ENCODE measurements at places on chromosomes 2 and 18.

DNA sequence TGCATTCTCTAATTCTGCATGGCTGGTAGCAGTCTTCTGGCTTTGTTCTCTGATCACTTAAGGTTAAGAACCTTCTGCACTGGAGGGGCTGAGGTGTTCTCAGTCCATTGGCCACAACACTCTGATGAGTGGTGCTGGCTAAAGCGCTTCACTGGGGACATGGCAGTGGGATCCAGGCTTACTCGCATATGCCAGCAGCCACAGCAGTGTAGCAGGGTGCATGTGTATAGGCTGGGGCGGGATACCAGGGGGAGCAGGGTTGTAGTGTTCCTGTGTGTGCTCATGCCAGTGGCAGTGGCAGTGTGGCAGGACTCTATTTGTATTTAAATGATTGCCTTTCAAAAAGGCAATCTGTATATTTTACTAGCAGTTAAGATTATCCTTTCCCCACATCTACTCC is 11.1 kb upstream of the TACR1 start:
- DNase-seq: no peak

DNA sequence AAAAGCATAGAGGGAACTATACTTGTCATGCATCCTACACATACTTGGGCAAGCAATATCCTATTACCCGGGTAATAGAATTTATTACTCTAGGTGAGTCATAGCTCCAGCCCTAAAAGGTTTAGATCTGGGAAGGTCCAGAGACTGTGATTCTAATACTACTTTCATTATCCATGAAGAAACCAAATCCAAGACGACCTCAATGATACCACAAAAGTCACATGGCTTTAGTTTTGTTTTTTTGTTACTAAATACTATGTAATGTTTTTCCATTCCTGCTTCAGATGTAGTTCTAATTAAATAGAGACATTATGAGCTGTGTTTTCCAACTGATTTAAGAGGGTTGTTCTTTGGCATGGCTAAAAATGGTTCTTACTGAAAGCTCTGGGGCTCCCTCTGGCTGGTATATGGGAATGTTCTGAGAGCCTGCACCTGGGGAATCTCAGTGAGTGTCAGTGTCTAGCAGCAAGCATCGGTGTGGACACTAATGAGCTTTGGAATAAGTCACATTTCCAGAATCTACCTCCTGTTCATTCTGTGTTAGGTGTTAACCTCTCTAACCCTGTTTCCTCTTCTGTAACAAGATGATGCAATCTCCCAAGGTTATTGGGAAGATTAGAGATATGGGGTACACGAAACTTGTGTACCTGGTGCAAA is 20.5 kb upstream of the IL1RL2 start:
- no peak for DNase-seq

GRCh38 chr2:12271589-12271984 is 445.1 kb upstream of the TRIB2 start:
- no peak for DNase-seq

DNA sequence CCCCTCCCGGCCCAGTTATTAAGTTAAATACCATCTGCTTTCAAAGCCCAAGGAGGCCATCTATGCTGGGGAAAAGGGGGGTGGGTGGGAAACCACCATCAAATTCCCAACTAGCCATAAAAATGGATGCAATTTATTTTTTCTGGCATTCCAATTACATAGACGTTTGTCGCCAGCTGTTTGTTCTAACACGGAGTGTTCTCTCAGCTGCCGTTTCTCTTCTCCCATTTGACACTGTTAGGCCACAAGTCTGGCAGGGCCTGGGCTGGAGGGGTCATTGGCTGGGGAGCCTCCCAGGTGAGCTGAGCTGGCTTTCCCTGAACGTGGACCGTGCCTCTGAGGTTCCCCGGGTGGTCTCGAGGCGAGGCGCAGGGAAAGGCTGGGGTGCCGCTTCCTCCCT is 16.6 kb downstream of the ATOH8 start:
- DNase-seq: no peak

GRCh38 chr2:216636551-216637450 is 3.6 kb downstream of the IGFBP2 start:
- DNase-seq: peak; percentile 93

GRCh38 chr2:145797692-145798091 is 1277.8 kb upstream of the ZEB2 start:
- no peak for DNase-seq

GRCh38 chr18:21741312-21741561 is 645 bp downstream of the MIB1 start:
- no peak for DNase-seq

GRCh38 chr2:12776521-12776961 is 59.8 kb downstream of the TRIB2 start:
- DNase-seq: no peak

DNA sequence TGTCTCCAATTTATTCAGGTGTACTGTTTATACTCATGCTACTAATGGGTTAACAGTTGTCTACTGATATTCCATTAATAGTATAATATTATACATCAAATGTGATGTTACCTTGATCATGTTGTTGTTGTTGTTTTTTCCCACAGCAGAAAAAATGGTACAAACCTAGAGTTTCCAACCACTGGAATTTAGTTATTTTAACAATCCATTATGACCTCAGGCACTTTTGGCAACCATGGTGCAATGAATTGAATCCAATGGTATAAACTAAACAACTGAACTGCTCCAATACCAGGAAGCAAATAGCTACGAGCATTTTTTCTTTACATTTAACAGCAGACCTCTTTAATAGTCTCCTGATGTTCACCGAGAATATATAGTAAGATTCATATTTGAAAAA is 31.0 kb upstream of the C2orf66 start:
- DNase-seq: no peak

GRCh38 chr2:204727368-204727767 is 182.1 kb downstream of the PARD3B start:
- DNase-seq: no peak

DNA sequence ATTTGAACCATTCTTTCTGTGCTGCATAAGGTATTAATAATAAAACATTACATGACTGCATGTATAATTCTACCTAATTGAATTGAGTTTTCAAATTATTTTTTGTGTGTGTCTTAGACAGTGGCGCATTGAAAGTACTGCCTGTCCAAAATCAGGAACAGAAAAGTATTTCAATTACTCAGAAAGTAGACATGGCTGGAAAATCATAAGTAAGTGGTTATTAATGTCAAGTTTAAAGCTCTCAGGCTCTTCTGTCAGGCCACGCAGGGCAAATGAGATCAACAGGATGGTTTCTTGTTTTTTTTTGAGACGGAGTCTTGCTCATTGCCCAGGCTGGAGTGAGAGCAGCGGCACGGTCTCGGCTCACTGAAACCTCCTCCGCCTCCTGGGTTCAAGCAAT is 32.4 kb upstream of the DARS1 start:
- no peak for DNase-seq

DNA sequence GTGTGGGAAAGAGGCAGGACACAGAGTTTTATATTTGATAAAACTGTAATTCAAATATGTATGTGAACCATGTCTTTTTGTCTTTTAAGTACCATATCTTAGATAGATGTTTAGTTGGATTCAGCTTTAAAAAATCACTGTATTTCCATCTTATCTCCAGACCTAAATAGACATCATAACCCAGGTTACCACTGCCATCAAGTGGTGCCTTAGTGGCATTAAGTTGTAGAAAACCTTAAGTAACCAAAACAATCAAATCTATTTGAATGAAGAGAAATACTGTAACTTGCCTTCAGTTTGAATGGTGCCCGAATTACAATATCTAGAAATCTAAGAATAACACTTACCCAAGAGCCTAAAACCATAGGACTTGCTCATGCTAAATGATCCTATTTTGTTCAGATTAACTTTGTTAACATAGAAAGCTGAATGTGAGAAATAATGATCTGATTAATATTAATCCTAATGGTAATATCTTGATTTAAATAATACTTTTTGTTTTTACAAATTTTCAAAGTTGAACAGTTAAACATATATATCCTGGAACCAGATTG is 92.5 kb upstream of the MAP2 start:
- no peak for DNase-seq

- DNase-seq: peak; percentile 60
Measured at GRCh38 chr2:113198790-113199612, 25.2 kb downstream of the PSD4 start.

DNA sequence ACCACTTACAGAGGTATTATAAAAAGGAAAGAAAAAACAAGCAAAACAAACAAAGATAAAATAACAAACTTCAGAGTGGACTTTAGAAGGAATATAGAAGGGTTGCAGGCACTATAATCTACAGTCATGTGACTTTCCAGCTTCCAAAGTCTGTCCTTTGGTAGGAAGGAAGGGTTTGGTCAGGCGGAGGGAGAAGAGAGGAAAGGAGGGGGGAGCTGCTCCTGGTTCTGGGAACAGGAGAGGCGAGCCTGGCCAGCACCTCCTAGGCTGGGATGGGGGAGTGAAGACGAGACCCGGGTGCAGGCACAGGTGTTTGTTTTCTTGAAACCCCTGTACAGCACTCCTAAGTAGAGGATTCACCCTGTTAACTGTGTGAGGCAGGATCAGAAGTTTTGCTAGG is 53.8 kb upstream of the GATA6 start:
- DNase-seq: no peak

DNA sequence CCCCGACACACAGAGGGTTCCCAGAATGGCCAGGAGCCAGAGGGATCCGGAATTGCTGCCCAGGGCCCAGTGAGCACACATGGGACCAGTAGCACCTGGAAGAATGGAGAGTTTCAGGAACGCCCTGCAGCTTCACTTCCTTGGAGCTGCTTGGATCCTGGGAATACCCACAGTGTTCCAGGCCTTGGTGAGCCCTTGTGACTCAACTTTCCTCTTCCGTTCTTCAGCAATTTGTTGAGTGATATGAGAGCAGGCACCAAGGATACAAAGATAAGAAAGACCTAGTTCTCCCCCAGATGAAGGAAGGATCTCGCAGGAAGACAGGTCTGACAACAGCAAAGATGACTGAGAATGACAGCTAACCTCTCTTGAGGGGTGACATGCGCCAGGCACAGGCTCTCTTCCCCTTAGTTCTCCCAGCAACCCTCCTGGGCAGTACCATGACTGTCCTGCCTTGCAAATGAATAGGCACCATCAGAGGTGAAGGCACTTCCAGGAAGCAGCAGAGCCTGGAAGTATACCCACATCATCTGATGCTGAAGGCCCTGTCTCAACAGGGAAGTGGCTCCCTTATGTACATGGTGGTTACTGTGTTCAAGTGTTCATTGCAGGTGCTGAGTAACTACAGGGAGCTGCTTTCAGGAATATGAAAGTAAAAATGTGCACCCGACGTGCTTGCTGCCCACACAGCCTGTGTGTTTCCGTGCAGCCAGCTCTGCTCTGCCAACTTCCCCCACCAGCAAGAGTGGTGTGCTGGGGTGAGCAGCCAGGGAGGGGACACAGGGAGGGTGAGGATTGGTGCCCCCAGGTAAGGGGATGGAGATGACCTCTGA is 116.2 kb downstream of the STPG4 start:
- DNase-seq: no peak

- DNase-seq: no peak
Measured at GRCh38 chr2:28906376-28906775, 11.9 kb downstream of the WDR43 start.

DNA sequence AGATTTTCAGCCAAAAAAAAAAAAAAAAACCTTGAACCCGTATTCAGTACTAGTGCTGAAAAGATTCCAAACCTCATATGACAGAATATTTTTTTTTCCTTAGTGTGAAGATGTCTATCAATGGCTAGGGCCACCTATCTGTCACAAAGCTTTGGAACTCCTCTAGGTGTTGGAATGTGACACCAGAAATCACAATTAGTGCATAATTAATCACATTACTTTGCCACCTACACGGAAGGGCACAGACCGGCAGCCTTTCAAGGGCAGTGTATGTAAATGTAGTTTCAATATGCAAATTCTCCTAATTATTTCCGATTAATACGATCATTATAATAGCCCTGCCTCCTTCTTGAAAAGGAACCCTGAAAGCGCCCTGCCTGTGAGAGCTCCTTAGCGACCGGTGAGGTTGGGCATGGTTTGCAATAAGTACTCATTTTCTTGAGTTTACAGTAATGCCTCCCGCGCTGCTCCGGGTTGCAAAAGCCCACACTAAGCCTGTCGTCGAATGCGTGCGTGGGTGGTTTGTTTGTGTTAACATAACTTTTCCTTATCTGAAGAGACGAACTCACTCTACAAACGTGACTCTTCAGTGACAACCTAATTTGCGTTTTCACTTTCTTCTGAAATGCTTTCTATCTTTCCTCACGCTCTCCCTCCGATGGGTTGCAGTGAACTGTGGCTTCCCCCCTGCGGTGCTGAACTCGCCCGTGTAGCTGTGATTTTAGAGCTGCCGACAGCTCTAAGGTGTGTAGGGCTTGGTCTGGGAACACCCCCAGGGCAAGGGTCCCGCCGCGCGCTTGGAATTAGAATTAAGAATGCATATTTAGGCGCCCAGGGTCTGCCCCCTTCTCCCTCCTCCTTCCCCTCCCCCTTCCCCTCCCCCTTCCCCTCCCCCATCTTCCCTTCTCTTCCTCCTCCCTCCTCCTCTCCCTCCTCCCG is 765 bp upstream of the ID2 start:
- DNase-seq: peak; percentile 52

GRCh38 chr2:58764338-58765104 is 523.4 kb upstream of the FANCL start:
- DNase-seq: no peak

DNA sequence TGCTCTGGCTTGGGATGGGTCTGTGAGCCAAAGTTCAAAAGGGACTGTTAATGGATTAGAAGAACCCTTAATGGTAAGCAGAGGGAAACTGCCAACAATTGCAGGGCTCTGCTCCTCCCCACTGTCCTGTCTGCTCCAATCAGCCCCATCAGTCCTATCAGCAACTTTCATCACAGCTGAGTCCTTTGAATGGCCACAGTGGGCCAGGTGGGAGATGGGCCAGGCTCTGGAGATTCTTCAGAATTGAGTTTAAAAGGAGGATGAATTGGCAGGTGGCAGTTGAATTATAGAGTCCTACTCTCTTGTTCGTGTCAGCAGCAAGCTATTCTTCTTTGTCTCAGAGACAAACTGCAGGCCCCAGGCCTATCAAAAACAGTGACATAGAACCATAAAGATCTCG is 573.9 kb downstream of the EPHA4 start:
- DNase-seq: no peak

- DNase-seq: no peak
Measured at GRCh38 chr18:23669804-23670405, 7.2 kb upstream of the ANKRD29 start.

DNA sequence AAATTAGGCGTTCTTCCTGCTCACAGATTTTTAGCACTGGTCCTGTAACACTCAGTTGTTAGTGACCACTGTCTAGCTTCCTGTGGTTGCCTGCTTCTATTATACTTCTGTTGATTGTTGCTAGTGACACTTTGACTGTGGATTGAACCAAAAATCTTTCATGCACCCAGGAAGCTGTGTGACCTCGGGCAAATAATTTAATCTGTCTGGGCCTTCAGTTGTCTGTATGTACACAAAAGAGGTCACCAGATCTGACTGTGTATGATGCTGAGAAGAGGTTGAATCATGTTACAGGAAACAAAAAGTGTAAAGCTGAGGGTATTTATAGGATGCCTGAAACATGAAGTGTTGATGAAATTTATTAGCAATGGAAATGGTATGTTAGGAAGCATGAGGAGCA is 12.7 kb downstream of the ICOS start:
- no peak for DNase-seq
